ENCODE measurements at places on chromosomes 1 and 21.

DNA sequence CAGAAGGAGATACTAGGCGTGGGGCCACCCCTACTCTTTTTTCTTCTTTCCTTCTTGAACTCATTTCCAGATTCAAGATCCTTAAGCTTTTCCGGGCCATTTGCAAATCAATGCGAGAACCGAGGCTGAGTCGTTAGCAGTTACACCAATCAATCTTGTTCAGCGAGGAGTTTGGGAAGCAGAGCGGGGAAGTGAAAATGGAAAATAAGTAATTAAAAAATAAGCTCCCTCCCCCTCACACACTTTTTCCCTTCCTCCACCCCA is 1.7 kb upstream of the NEGR1 start:
- no peak for DNase-seq

DNA sequence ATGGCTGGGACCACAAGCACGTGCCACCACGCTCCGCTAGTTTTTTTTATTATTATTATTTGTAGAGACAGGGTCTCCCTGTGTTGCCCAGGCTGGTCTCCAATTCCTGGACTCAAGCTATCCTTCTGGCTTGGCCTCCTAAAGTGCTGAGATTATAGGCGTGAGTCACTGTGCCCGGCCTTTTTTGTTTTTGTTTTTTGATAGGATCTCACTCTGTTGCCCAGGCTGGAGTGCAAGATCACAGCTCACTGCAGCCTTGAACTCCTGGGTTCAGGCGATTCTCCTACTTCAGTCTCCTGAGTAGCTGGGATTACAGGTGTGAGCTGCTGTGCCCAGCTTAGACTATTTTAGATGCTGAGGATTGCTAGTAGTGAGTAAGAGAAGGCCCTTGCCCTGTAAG is 11.8 kb upstream of the RNF11 start:
- no peak for DNase-seq

GRCh38 chr1:39761557-39762260 is 9.4 kb downstream of the OXCT2 start:
- no peak for DNase-seq

DNA sequence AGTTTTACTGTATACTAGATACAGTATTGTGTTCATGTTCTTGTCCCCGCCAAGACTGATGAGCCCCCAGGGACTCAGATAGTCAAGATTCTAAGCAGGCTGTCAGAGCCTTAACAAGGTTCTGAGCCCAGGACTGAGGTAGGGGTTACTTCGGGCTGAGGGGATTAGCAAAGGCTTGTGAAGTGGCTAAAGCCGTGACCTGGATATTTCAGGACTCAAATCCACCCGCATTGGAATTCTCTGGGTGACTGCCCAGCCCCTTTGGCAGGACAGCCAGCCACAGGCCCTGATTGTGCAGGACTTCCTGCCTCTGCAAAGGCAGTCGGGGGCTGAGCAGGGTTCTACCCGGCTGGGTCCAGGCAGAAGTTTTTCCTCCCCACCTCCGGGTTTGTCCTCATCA is at the start of gene PLA2G5:
PLA2G5 (plus strand) TSS at position 321 of the 400 bp plus-strand sequence. CDS start 14,637 bp downstream, outside the sequence.
- DNase-seq = no peak

GRCh38 chr1:198544265-198544664 is 3.8 kb upstream of the ATP6V1G3 start:
- no peak for DNase-seq

DNA sequence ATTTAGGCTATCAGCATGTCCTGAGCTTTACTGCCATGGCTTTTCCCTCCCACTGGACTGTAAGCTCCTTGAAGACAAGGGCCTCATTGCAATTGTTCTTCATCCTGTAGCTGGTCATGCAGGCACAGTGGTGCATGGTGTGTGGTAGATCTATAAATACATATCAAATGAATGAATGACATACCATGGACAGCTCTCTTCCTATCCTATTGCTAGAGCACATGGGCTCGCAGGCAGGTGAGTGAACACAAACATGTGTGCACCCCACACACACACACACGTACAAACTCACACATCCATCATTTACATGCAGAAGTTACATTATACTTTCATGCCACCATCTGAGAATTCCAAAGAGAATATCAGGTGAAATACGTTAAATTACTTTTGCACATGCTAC is 172.9 kb upstream of the RUNX1 start:
- DNase-seq = no peak

DNA sequence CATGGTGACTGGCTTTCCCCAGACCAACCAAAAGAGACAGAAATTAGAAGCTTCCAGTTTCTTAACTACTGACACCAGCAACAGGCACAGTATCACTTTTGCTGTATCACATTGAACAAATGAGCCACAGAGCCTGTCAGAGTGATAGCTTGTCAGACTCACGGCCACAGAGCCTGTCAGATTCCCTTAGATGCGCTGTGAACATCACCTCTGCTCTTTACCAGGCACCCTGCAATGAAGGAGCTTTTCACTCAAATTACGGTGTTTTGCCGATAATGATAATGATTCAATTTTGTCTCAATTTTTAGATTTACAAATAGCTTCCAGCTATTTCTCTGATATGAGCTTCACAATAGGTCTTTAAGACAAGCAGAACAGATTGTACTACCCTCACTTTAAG is 107.9 kb upstream of the GNG12 start:
- no peak for DNase-seq

- DNase-seq = no peak
Observed at GRCh38 chr1:54274448-54274847, 74.5 kb downstream of the MRPL37 start.

- DNase-seq = no peak
Observed at GRCh38 chr1:14476170-14476955, 122.1 kb upstream of the KAZN start.

- no peak for DNase-seq
Observed at GRCh38 chr1:216606047-216606637, 117.1 kb downstream of the ESRRG start.

All from amniotic stem cell (primary cell).